ENCODE measurements at places on chromosomes 2 and 18. TPM values are rescaled to one million over a fixed set of nuclear protein-coding genes. Genes with fewer than 3 reads are reported as not detected.

ABCB11 gene
- total RNA-seq = 0.32 TPM

DYSF gene
- 41.2 TPM for total RNA-seq

GKN2 gene
- total RNA-seq = 53.3 TPM

MAP2 gene
- 22.6 TPM for total RNA-seq

ELOA2 gene
- not detected for total RNA-seq

SCYGR1 gene
- not detected for total RNA-seq

NEURL3 gene
- total RNA-seq = 0.27 TPM

GAD1 gene
- total RNA-seq = not detected

- peaks cover 6% of the 10 kb centered on the region for H3K4me1 ChIP-seq
- no peaks in the 10 kb centered on the region for H3K36me3 ChIP-seq
- DNase-seq = no peak
- no peak overlapping the region for H3K27ac ChIP-seq
- no peaks in the 10 kb centered on the region for H3K27me3 ChIP-seq
- no peak overlapping the region for H3K4me3 ChIP-seq
Observed at GRCh38 chr2:149089068-149089467, 50.6 kb downstream of the LYPD6B start.

DNA sequence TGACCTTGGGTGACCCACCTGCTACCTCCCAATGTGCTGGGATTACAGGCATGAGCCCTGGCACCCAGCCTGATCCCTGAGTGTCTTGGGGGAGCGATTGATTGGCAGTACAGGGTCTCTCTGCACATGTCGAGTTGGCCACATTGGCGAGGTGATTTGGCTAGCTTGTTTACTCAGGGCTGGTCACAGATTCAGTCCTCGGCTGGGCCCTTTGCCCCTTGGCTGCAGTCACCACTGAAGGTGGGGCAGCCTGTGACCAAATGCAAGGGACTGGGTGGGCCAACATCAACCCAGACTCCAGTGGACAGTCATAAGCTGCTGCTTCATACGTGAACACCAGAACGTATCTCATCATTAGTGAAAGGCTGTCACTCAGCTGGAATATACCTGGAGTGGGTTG lies 114.9 kb downstream of the ZNF532 start:
- no peak overlapping the region for H3K4me3 ChIP-seq
- no peak overlapping the region for H3K27ac ChIP-seq
- peaks cover 57% of the 10 kb centered on the region for H3K36me3 ChIP-seq
- DNase-seq = no peak

DNA sequence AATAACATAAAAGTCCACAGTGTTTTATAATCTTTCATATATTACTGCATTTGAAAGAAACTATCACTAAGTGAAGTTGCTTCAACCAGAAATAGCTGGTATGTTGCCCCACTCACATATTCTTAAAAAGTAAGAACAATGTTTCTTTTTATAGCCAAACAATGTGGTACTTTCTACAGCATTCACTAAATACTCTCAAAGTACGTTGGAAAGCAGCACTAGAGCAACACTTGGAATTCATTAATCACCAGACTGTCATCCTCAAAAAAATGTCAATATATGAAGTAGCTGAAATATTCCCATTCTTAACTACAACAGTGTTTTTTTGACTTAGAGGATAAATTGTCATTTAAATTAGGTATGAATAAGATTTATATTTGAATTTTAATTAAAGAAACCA lies 32.8 kb downstream of the COBLL1 start:
- peaks cover 48% of the 10 kb centered on the region for H3K4me1 ChIP-seq
- H3K4me3 ChIP-seq = no peak overlapping the region
- H3K36me3 ChIP-seq = no peaks in the 10 kb centered on the region
- H3K27ac ChIP-seq = no peak overlapping the region
- no peak for DNase-seq

GRCh38 chr2:150624001-150624401 lies 136.5 kb upstream of the RND3 start:
- no peak overlapping the region for H3K4me3 ChIP-seq
- no peak overlapping the region for H3K27ac ChIP-seq
- H3K27me3 ChIP-seq = no peaks in the 10 kb centered on the region
- no peaks in the 10 kb centered on the region for H3K4me1 ChIP-seq
- no peak for DNase-seq
- H3K36me3 ChIP-seq = no peaks in the 10 kb centered on the region

DNA sequence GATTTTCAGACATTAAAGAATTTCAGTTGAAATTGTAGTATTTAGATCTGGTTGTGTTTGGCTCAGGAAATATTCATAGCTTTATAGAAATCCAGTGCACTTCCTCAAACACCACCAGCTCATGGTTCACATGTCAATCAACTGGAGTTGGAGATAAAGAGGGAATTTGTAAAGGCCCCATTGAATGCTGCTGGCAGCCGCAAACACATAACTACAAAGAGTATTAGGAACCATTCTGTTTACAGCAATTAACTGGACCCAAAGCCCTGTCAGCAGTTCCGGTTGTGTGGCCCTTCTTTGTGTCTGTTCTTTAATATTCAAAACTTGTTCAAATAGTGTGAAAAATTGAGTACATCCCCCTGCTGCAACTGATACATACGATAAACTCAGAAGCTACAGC lies 107.4 kb upstream of the LRRTM4 start:
- no peaks in the 10 kb centered on the region for H3K36me3 ChIP-seq
- no peak overlapping the region for H3K4me3 ChIP-seq
- no peak overlapping the region for H3K27ac ChIP-seq
- H3K27me3 ChIP-seq = no peaks in the 10 kb centered on the region
- H3K4me1 ChIP-seq = no peaks in the 10 kb centered on the region
- no peak for DNase-seq

DNA sequence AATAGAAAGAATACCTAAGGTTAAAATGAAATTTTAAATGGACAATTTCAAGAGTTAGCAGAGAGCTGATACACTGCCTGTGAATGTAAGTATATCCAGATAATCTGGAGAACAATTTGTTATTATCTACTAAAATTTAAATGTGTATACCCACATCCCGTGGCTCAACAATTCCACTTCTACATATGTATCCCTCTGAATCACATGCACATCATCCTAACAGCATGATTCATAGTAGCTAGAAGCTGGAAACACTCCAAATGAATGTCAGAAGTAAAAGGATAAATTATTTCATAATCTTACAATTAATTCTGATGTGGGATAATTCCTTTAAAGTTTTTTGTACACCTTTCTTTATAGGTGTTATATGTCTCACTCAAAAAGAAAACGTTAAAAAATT lies 87.9 kb downstream of the CNTNAP5 start:
- no peaks in the 10 kb centered on the region for H3K4me1 ChIP-seq
- H3K36me3 ChIP-seq = no peaks in the 10 kb centered on the region
- H3K27ac ChIP-seq = no peak overlapping the region
- DNase-seq = no peak
- no peak overlapping the region for H3K4me3 ChIP-seq

- H3K4me1 ChIP-seq = peaks cover 4% of the 10 kb centered on the region
- H3K36me3 ChIP-seq = no peaks in the 10 kb centered on the region
Observed at GRCh38 chr2:108604196-108604595, 69.9 kb downstream of the LIMS1 start.

- H3K27ac ChIP-seq = no peak overlapping the region
- H3K4me1 ChIP-seq = no peaks in the 10 kb centered on the region
- H3K36me3 ChIP-seq = no peaks in the 10 kb centered on the region
- DNase-seq = no peak
Observed at GRCh38 chr18:72223733-72224132, 320.4 kb downstream of the CBLN2 start.

DNA sequence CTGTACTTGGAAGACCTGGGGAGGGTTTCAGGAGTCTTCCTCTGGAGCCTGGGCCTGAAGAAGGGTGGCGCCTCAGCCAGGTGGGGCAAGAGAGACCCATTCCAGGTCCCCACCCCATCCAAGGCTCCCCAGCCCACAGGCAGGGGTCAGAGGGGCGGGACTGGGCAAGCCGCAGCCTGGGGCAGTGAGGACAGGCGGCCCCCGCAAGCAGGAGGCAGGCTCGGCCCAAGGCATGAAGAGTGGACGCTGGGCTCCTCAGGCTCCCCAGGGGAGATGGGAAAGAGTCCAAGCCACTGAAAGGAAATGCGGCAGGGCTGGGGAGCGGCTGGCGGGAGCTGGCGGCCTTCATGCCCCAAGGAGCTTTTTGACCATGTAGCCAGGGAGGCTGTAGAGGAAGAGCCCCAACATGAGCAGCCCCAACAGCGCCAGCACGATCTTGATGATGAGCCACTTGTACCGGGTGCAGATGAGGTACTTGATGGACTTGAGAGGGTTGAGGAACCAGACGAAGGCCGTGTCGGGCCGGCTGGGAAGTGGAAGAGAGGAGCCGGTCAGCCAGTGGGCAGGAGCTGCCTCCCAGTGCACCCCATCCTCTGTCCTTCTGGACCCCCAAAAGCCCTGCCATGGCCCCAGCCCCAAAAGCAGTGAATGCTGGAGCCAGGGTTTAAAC lies 20.1 kb downstream of the OTOF start:
- no peaks in the 10 kb centered on the region for H3K36me3 ChIP-seq
- H3K27ac ChIP-seq = no peak overlapping the region
- DNase-seq = peak; percentile 38
- H3K4me3 ChIP-seq = no peak overlapping the region
- H3K27me3 ChIP-seq = no peaks in the 10 kb centered on the region

DNA sequence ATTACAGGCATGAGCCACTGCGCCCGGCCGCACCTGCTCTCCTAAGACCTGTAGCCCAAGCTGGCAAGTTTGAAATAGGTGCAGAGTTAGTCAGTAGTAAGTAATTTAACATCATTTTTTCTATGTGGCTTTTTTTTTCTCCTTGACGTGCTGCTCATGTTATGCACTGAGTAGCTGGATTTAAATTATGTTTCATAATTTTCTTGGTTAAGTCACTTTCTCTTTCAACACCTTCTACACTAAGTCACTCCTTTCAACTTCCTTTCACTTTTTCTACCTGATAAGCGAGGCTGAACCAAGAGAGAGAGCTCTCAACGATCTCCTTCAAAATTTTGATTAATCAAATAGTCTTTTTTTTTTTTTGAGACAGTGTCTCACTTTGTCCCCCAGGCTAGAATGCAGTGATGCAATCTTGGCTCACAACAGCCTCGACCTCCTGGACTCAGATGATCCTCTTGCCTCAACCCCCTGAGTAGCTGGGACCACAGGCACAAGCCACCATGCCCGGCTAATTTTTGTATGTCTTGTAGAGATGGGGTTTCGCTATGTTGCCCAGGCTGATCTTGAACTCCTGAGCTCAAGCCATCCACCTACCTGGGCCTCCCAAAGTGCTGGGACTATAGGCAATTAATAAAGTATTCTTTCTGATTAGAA lies 13.1 kb downstream of the CASP8 start:
- no peaks in the 10 kb centered on the region for H3K4me1 ChIP-seq
- H3K27ac ChIP-seq = no peak overlapping the region
- no peak for DNase-seq
- no peaks in the 10 kb centered on the region for H3K27me3 ChIP-seq
- peaks cover 94% of the 10 kb centered on the region for H3K36me3 ChIP-seq

DNA sequence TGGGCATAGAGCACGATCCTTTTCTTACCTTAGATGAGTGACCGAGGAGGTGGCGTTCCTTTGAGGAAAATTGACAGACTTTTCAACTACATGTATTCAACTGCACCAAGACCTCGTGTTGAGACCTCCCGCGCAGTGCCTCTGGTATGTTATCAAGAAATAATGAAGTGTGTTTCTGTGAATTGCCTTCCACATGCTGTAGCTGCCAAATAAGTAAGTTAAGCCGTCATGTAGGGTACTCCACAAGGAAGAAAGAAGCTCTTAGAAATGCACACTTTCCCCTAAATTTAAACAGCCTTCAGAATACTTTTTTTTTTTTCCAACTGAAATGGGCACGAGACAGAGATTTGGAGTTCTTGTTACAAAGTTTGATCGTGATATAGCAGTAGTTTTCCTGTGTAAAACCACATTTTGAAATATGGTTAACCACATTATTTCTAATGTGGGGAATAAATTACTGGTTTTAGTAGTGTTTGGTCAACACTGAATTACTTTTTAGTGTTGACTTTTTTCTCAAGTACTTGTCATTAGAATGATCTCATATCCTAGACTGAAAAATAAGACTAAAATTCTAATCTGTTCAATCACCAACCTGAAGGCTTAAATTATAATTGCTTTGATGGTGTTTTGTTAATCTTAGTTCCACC lies 30.5 kb downstream of the PDK1 start:
- no peak overlapping the region for H3K4me3 ChIP-seq
- peaks cover 16% of the 10 kb centered on the region for H3K36me3 ChIP-seq
- no peaks in the 10 kb centered on the region for H3K27me3 ChIP-seq
- no peak overlapping the region for H3K27ac ChIP-seq
- no peaks in the 10 kb centered on the region for H3K4me1 ChIP-seq

- H3K27ac ChIP-seq = no peak overlapping the region
- H3K4me3 ChIP-seq = no peak overlapping the region
- H3K27me3 ChIP-seq = peaks cover 7% of the 10 kb centered on the region
- H3K36me3 ChIP-seq = no peaks in the 10 kb centered on the region
Observed at GRCh38 chr18:39839782-39840181, 2115.3 kb upstream of the PIK3C3 start.

GRCh38 chr2:141523199-141523598 lies 607.6 kb downstream of the LRP1B start:
- DNase-seq = no peak
- H3K27me3 ChIP-seq = no peaks in the 10 kb centered on the region
- H3K27ac ChIP-seq = no peak overlapping the region
- H3K4me1 ChIP-seq = no peaks in the 10 kb centered on the region
- no peak overlapping the region for H3K4me3 ChIP-seq
- no peaks in the 10 kb centered on the region for H3K36me3 ChIP-seq

DNA sequence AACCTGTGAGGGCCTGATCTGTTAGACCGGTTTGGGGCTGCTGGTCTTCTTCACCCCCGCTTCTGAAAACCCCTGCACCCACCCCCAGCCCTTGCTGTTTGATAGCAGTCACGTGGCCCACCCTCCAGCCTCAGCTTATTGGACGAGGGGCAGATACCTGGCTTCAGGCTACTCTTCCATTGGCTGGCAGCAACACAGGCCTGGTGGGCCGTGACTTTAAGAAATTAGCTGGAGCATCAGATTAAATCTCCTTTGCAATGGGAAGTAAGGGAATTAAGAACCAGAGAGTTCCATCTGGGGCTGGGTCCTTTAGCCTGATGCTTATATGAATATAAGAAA lies 107.3 kb downstream of the KLHL29 start:
- H3K4me3 ChIP-seq = no peak overlapping the region
- peaks cover 15% of the 10 kb centered on the region for H3K4me1 ChIP-seq
- no peaks in the 10 kb centered on the region for H3K27me3 ChIP-seq
- H3K27ac ChIP-seq = no peak overlapping the region
- no peaks in the 10 kb centered on the region for H3K36me3 ChIP-seq
- DNase-seq = no peak

GRCh38 chr18:79223431-79223830 lies 154.2 kb downstream of the ATP9B start:
- no peaks in the 10 kb centered on the region for H3K4me1 ChIP-seq
- peaks cover 8% of the 10 kb centered on the region for H3K36me3 ChIP-seq
- H3K4me3 ChIP-seq = no peak overlapping the region
- no peak for DNase-seq
- no peaks in the 10 kb centered on the region for H3K27me3 ChIP-seq
